Liver (tissue), 10 donors: ENCODE measurements at places on chromosomes 3 and 15. TPM values are rescaled to one million over a fixed set of nuclear protein-coding genes. Genes with fewer than 3 reads are reported as not detected.

CFAP20DC gene
- 2.1 TPM for total RNA-seq

DNA sequence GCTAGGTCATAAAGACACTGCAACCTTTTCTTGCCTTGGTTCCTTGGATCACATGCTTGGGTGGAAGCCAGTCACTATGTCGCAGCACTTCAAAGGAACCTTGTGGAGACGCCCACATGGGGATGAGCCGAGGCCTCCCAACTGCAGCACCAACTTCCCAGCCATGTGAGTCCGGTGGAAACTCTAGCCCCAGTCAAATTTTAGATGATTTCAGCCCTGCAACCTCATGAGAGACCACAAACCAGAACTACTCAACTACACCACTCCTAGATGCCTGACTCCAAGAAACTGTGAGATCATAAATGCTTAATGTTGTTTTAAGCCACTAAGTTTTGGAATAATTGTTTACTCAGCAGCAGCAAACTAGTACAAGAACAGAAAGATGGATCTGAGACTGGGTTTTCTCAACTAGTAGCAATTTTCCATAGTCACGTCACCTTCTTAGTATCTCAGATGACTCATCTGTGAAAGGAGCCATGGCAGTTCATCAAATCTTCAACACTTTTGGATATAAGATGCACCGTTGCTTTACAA is 86.5 kb downstream of the MB21D2 start:
- DNase-seq: no peak

FBXL22 gene
- total RNA-seq: 0.25 TPM

GRCh38 chr15:25427861-25428260 is 11.0 kb downstream of the UBE3A start:
- no peak for DNase-seq

GRCh38 chr3:173266441-173266840 is 125.4 kb upstream of the SPATA16 start:
- DNase-seq: no peak

CASR gene
- total RNA-seq: 0.17 TPM

THAP10 gene
- 0.42 TPM for total RNA-seq

DNA sequence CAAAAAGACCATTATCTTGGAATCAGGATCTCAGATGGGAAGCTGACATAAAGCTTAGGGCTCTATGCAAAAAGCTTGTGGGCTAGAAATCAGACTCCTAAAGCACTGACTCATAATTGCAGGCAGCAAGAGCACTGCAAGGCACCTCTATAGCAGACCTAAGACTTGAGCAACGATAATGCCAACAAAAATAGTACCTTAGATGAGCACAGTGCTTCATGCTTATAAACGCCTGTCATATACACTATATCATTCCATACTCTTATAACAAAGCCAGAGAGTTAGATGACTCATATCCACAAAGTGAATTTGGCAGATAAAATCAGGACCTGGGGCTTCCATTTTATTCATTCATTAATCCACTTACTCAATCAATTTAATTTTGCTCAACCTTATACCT is 560.8 kb downstream of the MCTP2 start:
- no peak for DNase-seq

LDHAL6B gene
- total RNA-seq: not detected

DNA sequence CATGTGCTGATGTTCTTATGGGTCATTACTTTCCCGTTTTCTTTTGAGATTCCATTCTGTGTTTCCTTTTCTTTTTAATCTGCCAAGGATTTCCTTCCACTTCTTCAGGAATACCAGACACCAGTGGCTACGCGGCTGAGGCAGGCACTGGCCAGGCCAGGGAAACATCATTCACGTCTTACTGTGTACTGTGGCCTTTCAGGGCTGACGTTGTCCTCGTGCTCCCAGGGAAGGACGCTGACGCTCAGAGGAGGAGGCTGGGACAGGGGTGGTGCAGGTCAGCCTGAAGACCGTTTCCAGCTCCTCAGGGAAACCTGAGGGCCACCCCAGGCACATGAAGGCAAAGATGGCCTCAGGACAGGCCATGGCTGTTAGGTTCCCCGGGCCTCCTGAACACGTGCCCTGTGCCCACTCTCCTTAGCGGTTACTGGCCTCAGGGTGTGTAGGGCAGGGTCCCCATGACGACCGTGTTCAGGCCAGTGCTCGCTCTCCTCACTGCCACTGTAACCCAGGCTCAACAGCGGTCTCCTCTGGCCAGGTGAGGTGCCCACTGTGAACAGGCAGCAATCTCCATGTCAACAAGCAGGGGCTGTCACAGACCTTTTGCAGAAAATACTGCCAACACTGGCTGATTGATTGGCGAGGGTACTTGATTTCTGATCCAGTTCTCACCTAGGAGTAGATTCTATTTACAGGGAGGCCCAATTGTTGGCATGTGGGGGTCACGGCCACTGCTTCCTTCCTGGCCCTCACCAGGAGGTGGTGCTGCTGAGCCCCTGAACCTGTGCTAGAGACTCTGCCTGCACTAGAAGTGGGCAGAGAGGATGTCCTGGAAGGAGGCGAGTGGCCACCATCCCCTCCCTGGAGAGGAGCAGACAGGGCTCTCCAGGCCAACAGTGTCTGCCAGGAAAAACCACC is 169.5 kb downstream of the ATP10A start:
- DNase-seq: peak; percentile 49

DNA sequence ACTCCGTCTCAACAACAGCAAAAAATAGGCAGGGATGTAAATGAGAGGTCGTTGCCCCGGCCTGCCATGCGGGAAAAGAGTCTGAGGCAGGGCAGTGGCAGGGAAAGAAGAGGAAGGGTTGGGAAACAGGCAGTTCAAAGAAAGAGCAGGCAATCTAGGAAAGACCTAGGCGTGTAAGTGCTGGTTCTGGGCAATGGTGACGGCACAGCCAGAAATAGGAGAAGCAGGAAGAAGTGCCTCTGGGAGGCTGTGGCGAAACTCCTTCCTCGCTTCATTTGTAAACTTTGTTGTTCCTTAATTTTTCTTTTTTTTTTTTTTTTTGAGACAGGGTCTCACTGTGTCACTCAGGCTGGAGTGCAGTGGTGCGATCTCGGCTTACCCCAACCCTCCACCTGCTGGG is 4.3 kb downstream of the SLC51A start:
- no peak for DNase-seq
